CD8-positive, alpha-beta memory T cell (primary cell): ENCODE measurements at places on chromosomes 6 and 20.

DNA sequence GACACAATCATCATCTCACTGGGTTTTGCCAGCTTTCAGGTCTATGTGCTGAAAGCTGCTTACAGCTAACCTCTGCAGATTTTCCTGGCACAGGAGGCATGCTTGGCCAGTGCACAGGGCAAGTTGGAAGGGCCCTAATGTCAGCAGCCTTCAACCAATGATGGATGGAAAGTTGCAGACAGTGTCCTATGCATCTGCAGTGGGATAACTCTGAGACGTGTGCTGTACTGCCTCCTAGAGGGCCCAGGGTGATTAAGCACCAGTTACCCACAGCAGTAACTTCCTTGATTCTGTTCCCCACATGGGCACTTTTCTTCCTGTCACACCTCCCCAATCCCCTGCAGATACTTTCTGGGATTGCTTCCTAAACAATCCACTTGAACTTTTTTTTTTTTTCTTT, 38.6 kb downstream of the OVOL2 start:
- H3K36me3 ChIP-seq, result no peaks in the 10 kb centered on the region
- no peak overlapping the region for H3K27ac ChIP-seq
- no peaks in the 10 kb centered on the region for H3K27me3 ChIP-seq

DNA sequence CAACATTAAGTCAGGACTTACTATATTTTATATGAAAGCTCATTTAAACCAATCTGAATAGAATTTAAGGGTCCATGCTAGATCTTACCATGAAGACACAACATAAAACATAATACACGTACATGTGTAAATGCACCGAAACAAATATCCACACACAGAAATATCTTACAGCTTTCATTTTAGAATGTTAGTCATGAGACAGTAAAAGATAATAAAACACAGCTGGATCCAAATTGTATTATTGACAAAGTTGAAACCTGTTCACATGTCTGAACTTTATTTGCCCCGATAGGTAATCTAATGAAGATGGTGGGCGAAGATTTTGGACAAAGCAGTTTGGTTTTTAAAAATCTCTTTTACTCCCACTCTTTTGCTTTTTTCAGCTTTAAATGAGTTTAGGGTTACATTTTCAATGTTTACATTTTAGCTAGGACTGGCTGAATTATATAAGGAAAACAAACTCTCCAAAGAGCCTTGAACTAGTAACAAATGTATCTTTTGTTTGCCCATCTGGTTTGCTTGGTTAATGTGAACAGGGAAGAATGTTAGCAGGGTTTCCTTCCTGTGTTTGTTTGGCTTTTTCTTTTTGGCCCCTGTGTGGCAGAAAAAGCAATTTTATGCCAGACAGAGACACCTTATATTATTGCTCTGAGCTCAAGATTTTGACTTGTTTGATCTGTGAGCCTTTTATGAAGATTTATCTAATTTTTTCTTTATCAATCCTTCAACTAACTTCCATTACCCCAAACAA, 5.1 kb upstream of the TMEM181 start:
- no peak overlapping the region for H3K27ac ChIP-seq
- no peaks in the 10 kb centered on the region for H3K36me3 ChIP-seq
- H3K27me3 ChIP-seq, result no peaks in the 10 kb centered on the region
- H3K4me3 ChIP-seq, result no peak overlapping the region

- H3K4me1 ChIP-seq, result no peaks in the 10 kb centered on the region
- no peak overlapping the region for H3K4me3 ChIP-seq
- no peaks in the 10 kb centered on the region for H3K27me3 ChIP-seq
- DNase-seq, result no peak
- no peaks in the 10 kb centered on the region for H3K36me3 ChIP-seq
Observed at GRCh38 chr20:50398471-50398820, 111.7 kb upstream of the PTPN1 start.

DNA sequence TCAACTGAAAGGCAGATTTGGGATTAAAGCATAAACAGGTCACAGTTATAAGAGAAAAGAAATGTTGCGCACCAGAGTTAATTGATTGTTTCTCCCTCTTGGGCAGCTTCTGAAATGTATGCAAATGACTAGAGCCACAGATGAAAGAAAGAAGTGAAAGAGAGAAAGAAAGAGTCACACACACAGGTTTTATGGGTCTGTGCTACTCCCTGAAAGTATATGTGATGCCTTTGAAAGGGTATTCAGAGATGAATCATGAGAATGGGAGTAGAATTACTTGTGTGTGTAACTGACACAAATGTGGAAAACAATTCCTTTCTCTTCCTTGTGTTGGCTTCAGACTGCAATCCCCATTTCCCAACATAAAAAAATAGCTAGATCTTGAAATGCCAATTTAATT, 196.9 kb downstream of the FOXA2 start:
- DNase-seq, result no peak
- H3K36me3 ChIP-seq, result no peaks in the 10 kb centered on the region
- H3K27me3 ChIP-seq, result no peaks in the 10 kb centered on the region
- no peak overlapping the region for H3K4me3 ChIP-seq
- H3K27ac ChIP-seq, result no peak overlapping the region

- no peaks in the 10 kb centered on the region for H3K36me3 ChIP-seq
- H3K27ac ChIP-seq, result no peak overlapping the region
- no peak for DNase-seq
- H3K4me1 ChIP-seq, result no peaks in the 10 kb centered on the region
- no peaks in the 10 kb centered on the region for H3K27me3 ChIP-seq
- no peak overlapping the region for H3K4me3 ChIP-seq
Observed at GRCh38 chr6:169190144-169190584, 63.5 kb downstream of the THBS2 start.

- no peaks in the 10 kb centered on the region for H3K4me1 ChIP-seq
- no peak overlapping the region for H3K27ac ChIP-seq
- no peaks in the 10 kb centered on the region for H3K36me3 ChIP-seq
- no peaks in the 10 kb centered on the region for H3K27me3 ChIP-seq
- H3K4me3 ChIP-seq, result no peak overlapping the region
Observed at GRCh38 chr6:134451529-134451928, 133.6 kb upstream of the SGK1 start.

- H3K27me3 ChIP-seq, result no peaks in the 10 kb centered on the region
- H3K4me3 ChIP-seq, result no peak overlapping the region
- DNase-seq, result no peak
- H3K36me3 ChIP-seq, result no peaks in the 10 kb centered on the region
Observed at GRCh38 chr20:17142666-17143065, 84.2 kb upstream of the PCSK2 start.

DNA sequence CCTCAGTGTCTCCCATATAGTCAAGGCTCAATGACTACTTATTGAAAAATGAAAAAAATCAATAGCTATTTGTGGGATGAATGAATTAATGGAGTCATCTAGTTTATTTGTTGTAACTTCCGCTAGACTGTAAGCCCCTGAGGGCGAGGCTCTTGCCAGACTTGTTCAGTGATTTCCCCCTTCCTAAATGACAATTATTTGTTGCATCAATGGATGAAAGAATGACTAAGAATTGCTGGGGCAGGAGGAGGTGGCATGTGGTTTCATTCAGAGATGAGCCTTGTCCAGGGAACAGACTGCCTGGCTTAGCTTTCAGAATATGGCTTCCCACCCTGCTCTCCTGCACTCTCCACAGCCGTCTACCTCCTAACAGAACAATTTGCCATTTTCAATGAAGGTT, 1.1 kb upstream of the PRELID3B start:
- peak overlapping the region; percentile 76 for H3K4me3 ChIP-seq
- H3K4me1 ChIP-seq, result peaks cover 42% of the 10 kb centered on the region
- no peaks in the 10 kb centered on the region for H3K36me3 ChIP-seq

- H3K27ac ChIP-seq, result no peak overlapping the region
- no peaks in the 10 kb centered on the region for H3K27me3 ChIP-seq
- H3K4me1 ChIP-seq, result peaks cover 58% of the 10 kb centered on the region
- no peak overlapping the region for H3K4me3 ChIP-seq
- H3K36me3 ChIP-seq, result no peaks in the 10 kb centered on the region
Observed at GRCh38 chr20:48801197-48801596, 26.6 kb downstream of the PREX1 start.

- H3K27me3 ChIP-seq, result no peaks in the 10 kb centered on the region
- no peak overlapping the region for H3K4me3 ChIP-seq
- H3K27ac ChIP-seq, result no peak overlapping the region
- no peak for DNase-seq
- H3K36me3 ChIP-seq, result peaks cover 38% of the 10 kb centered on the region
Observed at GRCh38 chr6:13307508-13307995, 20.8 kb downstream of the TBC1D7 start.

DNA sequence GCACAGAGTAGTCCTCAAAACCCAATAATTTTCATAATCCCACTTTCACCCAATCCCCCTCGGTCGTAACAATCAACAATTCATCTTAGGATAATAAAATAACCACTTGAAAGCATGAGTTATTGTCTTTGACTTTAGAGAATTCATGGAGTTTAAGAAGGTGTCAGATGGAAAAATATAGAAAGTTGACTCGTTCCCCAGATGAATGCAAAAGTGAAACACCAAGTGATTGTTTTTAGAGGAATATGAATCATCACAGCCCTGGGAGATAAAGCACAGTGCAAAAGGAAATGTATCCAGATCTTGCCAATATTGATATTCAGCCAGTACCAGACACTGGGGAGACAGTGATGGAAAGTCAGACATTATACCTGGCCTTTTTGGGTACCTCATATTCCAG, 860.5 kb downstream of the DHX35 start:
- no peak for DNase-seq
- H3K27me3 ChIP-seq, result no peaks in the 10 kb centered on the region
- H3K36me3 ChIP-seq, result no peaks in the 10 kb centered on the region
- H3K4me1 ChIP-seq, result no peaks in the 10 kb centered on the region
- H3K4me3 ChIP-seq, result no peak overlapping the region

DNA sequence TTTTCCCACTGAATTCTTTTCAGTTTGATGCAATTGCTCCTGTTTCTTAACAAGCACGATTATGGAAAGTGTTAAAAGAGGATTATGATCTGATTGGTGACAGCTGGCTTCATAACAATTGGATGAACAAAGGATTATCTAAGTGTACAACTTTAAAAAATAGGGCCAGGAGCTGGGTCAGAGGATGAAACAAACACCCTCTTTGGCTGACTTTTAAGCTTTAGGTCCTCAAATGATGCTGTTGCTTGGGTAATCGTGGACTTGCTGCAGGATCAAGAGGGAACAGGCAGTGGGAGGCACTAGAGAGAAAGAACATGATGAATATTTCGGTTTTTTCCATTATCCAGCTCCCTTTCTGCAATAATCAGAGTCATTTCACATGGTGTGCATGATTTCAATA, 35.5 kb upstream of the TMX4 start:
- H3K36me3 ChIP-seq, result no peaks in the 10 kb centered on the region
- no peak for DNase-seq
- H3K27ac ChIP-seq, result no peak overlapping the region
- no peaks in the 10 kb centered on the region for H3K27me3 ChIP-seq
- no peak overlapping the region for H3K4me3 ChIP-seq
- no peaks in the 10 kb centered on the region for H3K4me1 ChIP-seq

DNA sequence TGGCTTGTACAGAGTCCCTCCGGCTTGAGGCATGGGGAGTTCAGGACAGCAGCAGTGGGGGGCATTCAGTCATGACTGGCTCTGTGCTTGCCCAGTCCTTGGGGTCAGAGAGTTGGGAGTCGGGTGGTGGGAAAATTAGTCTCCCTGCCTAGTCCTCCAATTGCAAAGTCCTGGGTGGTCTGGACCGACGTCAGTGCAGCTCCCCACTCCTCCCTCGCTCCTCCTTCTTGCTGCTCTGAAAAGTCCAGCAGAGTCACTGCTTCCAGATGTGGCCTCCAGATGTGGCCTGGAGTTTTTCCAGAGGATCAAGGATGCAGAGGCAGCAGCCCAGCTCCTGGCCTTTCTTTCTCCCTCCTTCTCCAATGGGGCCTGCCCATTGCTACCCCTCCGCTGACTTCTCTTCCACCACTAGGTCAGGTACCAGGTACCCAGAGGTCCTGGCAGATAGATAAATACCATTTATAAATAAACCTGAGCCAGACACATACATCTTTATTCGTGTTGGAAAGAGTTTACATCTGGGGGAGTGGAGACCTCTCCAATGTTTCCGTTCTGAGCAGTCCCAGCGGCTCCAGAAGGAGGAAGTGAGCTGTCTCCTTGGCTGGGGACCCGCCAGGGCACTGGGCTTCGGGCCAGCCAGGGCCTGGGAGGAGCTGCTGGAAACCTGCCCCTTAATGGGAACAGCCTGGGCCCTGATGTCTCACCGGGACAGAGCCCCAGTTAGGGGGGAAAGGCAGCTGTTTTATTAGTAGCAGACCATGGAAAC, 49.0 kb upstream of the RNF24 start:
- no peak overlapping the region for H3K4me3 ChIP-seq
- peak overlapping the region; percentile 54 for H3K27ac ChIP-seq
- H3K36me3 ChIP-seq, result no peaks in the 10 kb centered on the region
- H3K4me1 ChIP-seq, result no peaks in the 10 kb centered on the region
- no peak for DNase-seq

GRCh38 chr6:70413992-70414494, 735 bp downstream of the FAM135A start:
- DNase-seq, result no peak
- H3K4me1 ChIP-seq, result peaks cover 12% of the 10 kb centered on the region
- no peaks in the 10 kb centered on the region for H3K36me3 ChIP-seq
- peak overlapping the region; percentile 79 for H3K4me3 ChIP-seq
- H3K27me3 ChIP-seq, result no peaks in the 10 kb centered on the region

DNA sequence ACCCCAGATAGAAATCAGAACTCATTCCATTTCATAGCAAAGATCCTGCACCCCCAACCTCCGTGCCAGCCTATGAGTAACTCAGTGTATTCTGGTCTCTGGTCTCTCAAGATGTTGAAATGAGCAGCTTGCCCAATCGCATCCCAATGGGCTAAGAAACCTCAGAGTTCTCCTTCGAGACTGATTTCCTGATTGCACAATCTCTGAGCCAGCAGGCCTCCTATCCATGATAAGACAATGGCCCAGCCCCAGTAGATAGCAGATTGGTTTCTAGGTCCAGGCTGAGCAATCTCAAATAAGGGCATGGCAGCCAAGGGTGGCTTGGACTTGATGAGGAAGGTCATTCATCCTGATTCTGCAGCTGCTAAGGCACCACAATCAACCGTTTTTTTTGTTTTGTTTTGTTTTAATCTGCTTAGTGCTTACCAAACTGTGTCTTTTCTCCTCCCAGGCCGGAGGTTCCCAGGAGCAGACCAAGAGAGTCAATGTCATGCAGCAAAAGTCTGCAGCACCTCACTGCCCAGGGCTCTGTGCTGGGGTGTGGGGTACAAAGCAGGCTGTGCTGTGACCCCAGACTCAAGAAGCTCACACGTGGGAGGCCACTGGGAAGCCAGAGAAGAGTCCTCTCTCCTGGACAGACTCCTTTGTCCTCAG, 125.1 kb upstream of the NXT1 start:
- H3K27ac ChIP-seq, result no peak overlapping the region
- H3K27me3 ChIP-seq, result no peaks in the 10 kb centered on the region
- no peak for DNase-seq
- no peaks in the 10 kb centered on the region for H3K36me3 ChIP-seq
